RWPE2 (cell line): ENCODE measurements at places on chromosomes 4 and X.

GRCh38 chrX:85244450-85245211 is 840 bp downstream of the ZNF711 start:
- H3K27me3 ChIP-seq: peaks cover 18% of the 10 kb centered on the region
- H3K4me1 ChIP-seq: no peaks in the 10 kb centered on the region
- H3K4me3 ChIP-seq: peak overlapping the region; percentile 28
- DNase-seq: no peak
- H3K36me3 ChIP-seq: no peaks in the 10 kb centered on the region

- no peak for DNase-seq
- H3K4me1 ChIP-seq: no peaks in the 10 kb centered on the region
- no peak overlapping the region for H3K4me3 ChIP-seq
- no peak overlapping the region for H3K27ac ChIP-seq
Measured at GRCh38 chrX:115696939-115697338, 136.0 kb downstream of the PLS3 start.

DNA sequence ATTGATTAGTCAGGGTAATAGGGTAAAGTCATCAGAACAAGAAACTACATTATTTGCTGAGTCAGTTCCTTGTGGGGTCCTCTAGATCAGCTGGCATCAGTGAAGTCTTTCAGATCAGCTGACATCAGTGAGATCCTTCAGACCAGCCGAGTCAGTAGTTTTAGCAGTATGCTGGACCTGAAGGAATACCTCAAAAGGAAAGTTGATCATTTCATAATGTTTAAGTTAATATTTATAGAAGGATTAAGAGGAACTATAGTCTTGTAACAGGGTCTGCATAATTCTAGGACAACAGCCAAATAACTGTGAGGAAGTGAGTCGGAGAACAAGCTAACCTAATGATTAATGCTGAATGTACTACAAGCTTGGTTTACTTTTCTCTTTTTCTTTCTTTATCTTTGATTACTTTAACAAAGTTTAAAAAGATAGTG is 958 bp upstream of the UGT2B7 start:
- H3K36me3 ChIP-seq: no peaks in the 10 kb centered on the region
- DNase-seq: no peak
- peaks cover 47% of the 10 kb centered on the region for H3K4me1 ChIP-seq
- no peak overlapping the region for H3K4me3 ChIP-seq
- peak overlapping the region; percentile 79 for H3K27ac ChIP-seq
- no peaks in the 10 kb centered on the region for H3K27me3 ChIP-seq

DNA sequence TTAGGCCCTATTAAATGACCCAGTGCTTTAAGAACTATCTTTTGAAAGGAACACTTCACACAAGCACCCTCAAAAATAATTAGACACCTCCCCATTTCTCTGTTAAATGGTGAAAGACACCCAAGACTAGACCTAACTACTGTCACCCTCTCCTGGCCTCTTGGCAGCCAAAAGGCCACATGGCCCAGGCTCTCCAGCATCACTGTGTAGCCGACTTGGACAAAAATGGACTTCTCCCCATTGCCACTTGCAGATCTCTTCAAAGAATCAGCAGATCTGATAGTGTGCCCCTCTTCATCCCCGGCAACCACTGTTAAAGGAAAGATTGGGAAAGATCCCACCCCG is 2.0 kb downstream of the MID1IP1 start:
- peak overlapping the region; percentile 85 for H3K27ac ChIP-seq
- H3K4me3 ChIP-seq: peak overlapping the region; percentile 75
- H3K27me3 ChIP-seq: no peaks in the 10 kb centered on the region
- peaks cover 26% of the 10 kb centered on the region for H3K36me3 ChIP-seq

GRCh38 chrX:70313503-70313902 is 23.6 kb downstream of the KIF4A start:
- no peak overlapping the region for H3K4me3 ChIP-seq
- no peak overlapping the region for H3K27ac ChIP-seq
- no peaks in the 10 kb centered on the region for H3K27me3 ChIP-seq

DNA sequence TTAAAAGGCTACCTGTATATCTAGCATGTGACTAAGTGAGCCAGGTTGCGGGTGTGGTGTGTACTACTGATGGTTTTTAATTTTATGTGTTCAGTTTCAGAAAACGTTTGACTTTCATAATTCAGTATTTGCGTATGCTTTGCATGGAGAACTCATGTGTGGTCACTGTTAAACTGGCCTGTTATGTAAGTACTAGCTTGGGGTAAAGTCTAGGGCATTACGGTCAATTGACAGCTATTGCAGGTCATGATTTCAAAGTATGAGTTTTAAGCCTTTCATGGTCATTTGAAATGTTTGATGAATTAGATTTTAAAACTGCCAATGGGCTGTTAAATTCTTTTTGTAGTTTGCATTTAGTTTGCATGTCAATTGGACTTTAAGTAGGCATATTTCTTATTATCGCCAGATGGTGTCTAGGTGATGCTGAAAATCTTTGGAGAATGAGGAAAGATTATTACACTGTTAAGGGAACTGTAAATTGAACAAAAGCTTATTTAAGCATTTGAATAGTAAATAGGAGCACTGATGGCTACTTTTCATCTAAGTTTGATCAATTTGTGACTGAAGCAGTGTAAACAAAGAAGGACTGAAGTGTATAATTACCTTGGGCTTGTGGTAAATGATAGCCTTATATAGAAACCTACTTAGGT is 563.4 kb downstream of the DACH2 start:
- no peaks in the 10 kb centered on the region for H3K27me3 ChIP-seq
- H3K4me3 ChIP-seq: no peak overlapping the region
- no peaks in the 10 kb centered on the region for H3K4me1 ChIP-seq
- DNase-seq: no peak

DNA sequence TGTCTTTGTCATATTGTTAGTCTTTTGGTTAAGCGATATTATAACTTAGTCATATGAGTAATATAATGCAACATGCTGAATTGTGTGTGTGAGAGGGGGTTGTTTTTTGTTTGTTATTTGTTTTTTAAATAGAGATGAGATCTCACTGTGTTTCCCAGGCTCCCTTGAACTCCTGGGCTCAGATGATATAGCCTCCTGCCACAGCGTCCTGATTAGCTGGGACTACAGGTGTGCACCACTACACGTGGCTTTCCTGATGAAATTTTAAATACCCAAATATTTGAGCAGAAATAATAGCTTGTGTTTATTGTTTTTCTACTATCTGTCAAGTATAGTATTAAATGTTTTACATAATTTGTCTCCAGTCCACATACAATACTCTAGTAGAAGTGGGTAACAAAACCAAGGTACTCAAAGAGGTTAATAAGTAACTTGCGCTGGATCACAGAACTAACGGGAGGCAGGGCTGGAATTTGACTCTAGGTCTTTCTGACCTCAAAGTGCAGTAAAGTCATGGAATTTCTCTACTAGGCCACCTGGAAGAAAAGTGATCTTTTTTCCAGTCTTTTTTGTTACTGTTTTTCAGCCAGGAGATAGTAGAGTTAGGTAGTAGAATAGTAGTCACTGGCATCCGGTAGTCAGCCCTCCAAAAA is 47.8 kb downstream of the CLCN3 start:
- peaks cover 4% of the 10 kb centered on the region for H3K4me1 ChIP-seq
- H3K4me3 ChIP-seq: no peak overlapping the region
- no peak overlapping the region for H3K27ac ChIP-seq
- no peak for DNase-seq
- H3K27me3 ChIP-seq: no peaks in the 10 kb centered on the region

DNA sequence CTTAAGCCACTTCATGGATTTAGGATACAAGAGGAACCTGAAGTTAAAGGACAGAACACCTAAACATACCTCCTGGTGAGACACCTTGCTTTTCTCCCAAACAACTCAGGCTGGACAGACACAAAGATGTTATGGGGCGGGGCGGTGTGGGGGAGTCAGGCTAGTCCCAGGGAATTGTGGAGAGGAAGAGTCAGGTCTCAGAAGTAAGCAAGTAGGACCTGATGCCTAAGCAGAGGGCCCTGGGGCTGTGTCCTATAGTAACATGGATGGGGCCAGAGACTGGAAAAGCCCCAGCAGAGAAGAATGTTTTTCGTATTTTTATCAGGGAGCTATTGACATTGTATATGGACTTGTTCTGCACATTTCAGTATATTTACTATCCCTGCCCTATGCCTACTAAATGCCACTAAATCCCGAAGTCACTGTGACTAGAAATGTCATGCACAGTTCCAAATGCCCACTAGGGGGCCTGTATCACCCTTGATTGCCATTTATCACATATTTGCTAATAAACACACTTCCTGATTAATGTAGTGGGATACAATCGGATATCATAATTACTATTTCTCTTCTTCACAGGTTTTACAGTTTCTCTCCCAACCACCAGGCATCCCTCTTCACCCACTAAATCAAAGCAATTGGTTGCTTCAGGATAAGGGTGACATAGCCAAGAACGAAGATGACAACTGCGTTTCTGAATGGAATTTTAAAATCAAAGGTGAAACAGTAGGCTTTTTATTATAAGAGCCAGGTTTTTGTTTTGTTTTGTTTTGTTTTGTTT is 23.8 kb upstream of the ARHGAP10 start:
- no peak for DNase-seq
- no peaks in the 10 kb centered on the region for H3K27me3 ChIP-seq
- H3K4me1 ChIP-seq: no peaks in the 10 kb centered on the region
- H3K27ac ChIP-seq: no peak overlapping the region
- no peak overlapping the region for H3K4me3 ChIP-seq
- no peaks in the 10 kb centered on the region for H3K36me3 ChIP-seq

- H3K27ac ChIP-seq: no peak overlapping the region
- H3K27me3 ChIP-seq: no peaks in the 10 kb centered on the region
- H3K4me1 ChIP-seq: no peaks in the 10 kb centered on the region
- no peak overlapping the region for H3K4me3 ChIP-seq
- H3K36me3 ChIP-seq: no peaks in the 10 kb centered on the region
- DNase-seq: no peak
Measured at GRCh38 chr4:165922747-165923146, 49.7 kb downstream of the TLL1 start.

DNA sequence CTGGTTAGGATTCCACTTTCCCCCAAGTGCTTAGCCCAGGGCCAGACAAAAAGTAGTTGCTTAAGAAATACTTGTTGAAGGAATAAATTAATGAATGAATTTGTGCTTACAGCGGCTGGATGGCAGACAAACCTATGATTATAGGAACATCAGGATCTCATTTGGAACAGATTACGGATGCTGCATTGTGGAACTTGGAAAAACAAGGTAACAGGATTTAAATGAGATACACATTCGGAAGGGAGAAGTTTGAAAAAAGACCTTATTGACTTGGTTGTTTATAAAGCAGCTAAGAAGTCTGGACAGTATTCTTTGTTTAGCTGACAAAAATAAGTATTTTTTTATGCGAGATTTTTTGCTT is 572 bp downstream of the EXOSC9 start:
- H3K36me3 ChIP-seq: peaks cover 52% of the 10 kb centered on the region
- peaks cover 8% of the 10 kb centered on the region for H3K4me1 ChIP-seq
- peak overlapping the region; percentile 58 for H3K27ac ChIP-seq
- H3K27me3 ChIP-seq: no peaks in the 10 kb centered on the region
- peak overlapping the region; percentile 90 for H3K4me3 ChIP-seq

DNA sequence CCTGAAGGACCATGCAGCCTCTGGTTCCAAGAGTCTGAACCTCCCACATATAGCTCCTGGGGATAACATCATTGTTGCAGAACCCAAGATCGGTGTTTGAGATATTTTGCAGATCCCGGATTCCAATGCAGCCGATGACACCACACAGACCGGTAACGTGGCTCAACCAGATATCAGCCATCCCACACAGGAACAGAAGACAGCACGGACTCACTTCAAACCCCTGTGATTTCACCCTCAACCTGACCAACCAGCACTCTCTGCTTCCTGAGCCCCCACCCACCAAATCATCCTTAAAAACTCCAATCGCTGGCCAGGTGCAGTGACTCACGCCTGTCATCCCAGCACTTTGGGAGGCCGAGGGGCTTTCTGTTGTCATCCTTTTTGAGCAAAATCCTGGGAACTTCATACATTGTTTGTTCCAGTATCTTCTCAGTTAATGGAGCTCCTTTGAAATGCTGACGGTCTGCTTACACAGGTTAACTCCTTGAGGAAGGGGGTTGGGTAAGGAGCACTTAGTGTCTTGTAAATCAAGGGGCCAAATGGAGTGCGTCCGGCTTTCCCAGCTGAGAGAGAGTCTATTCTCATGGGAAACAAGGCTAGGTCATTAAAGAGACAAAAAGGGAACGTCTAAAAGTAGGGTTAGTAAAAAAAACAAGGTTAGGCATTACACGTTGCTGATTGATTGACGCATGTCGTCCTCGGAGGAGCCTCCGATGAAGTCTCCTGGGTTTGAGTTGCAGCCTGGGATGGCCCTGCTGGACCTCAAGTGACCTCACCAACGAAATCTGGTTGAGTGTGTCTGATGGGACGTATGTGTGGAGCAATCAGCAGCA is 230.4 kb downstream of the CRLF2 start:
- H3K27me3 ChIP-seq: no peaks in the 10 kb centered on the region
- no peaks in the 10 kb centered on the region for H3K4me1 ChIP-seq
- DNase-seq: peak; percentile 15
- no peaks in the 10 kb centered on the region for H3K36me3 ChIP-seq
- no peak overlapping the region for H3K27ac ChIP-seq

DNA sequence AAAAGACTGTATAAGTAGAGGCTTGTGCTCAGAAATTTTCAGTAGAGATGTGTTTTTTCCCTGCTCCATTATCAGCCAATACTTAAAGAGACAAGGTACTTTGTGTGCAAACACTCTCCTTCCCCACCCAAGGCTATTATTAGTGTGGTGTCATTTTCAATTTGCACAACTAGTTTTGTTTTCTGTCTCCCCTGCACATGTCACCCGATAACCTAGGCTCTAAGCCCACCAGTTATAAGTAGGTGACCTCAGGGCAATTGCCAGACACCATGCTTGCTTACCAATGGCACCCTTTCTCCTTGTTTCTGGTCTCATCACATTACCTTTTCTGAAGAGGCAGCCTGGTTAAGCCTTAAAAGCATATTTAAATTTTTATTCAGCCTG is 8.0 kb upstream of the GUCY1A1 start:
- DNase-seq: no peak
- no peaks in the 10 kb centered on the region for H3K27me3 ChIP-seq
- H3K36me3 ChIP-seq: no peaks in the 10 kb centered on the region
- no peak overlapping the region for H3K4me3 ChIP-seq

DNA sequence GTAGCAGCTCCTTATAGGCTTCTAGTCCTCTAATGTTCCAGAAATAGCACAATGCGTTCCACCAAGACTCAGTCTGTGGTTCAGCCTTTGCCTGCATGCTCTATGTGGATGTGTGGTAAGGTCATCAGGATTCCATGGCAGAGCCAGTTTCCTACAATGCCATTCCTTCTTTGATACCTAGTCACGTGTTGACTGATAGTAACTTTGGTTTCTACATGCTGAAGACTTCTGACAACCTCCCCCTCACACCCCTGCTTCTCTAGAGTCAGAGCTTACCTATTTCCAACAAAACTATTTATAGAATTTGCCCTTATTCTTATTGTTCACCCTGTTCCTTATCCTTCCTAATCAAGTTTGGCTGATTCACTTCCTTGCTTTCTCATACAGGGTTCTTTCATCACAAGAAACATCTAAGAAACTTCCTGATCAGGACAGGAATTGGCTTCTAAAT is 81.1 kb downstream of the CT47B1 start:
- H3K27me3 ChIP-seq: no peaks in the 10 kb centered on the region
- DNase-seq: no peak
- H3K27ac ChIP-seq: no peak overlapping the region
- peaks cover 6% of the 10 kb centered on the region for H3K4me1 ChIP-seq
- no peaks in the 10 kb centered on the region for H3K36me3 ChIP-seq
- no peak overlapping the region for H3K4me3 ChIP-seq

- H3K27ac ChIP-seq: no peak overlapping the region
- no peak for DNase-seq
- no peaks in the 10 kb centered on the region for H3K27me3 ChIP-seq
- H3K4me3 ChIP-seq: no peak overlapping the region
- H3K4me1 ChIP-seq: peaks cover 13% of the 10 kb centered on the region
- H3K36me3 ChIP-seq: no peaks in the 10 kb centered on the region
Measured at GRCh38 chrX:18894156-18894555, 89.8 kb downstream of the PHKA2 start.
